ENCODE measurements at places on chromosomes 11 and 22.

- peak; percentile 87 for DNase-seq
Measured at GRCh38 chr11:22884217-22884616, 23.9 kb upstream of the CCDC179 start.

- peak; percentile 74 for DNase-seq
Measured at GRCh38 chr11:72069787-72070251, 10.5 kb downstream of the NUMA1 start.

- DNase-seq, result no peak
Measured at GRCh38 chr22:20545681-20546521, 38.5 kb downstream of the MED15 start.

DNA sequence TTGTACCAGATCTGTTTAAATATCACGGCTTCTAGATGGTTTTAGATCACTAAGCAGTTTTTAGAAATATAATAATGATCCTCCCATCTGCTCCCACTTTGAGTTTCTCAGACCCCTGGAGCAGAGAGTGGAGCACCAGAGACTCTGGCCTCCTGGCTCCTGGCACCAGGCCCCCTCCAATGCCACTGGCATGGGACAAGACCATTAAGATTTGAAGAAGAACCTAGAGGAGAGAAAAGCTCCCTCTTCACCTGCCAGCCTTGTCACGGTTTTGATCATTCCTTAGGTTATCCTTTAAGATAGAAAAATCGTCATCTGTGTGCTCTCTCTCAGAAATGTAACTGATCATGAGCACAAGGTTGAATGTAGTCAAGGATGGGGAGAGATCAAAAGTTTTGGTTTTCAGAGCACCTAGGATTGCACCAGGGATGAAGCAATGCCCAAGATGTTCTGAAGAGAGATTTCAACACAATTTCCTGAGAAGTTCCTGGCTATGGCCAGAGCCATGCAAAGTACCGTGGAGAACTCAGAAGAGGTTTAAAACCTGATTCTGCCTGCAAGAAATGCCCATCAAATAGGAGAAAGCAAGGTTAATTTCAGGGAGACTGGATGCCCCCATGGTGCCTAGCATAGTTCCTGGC is 22.2 kb downstream of the IL10RA start:
- no peak for DNase-seq

- DNase-seq, result no peak
Measured at GRCh38 chr11:3161720-3162409, 3.2 kb downstream of the OSBPL5 start.

DNA sequence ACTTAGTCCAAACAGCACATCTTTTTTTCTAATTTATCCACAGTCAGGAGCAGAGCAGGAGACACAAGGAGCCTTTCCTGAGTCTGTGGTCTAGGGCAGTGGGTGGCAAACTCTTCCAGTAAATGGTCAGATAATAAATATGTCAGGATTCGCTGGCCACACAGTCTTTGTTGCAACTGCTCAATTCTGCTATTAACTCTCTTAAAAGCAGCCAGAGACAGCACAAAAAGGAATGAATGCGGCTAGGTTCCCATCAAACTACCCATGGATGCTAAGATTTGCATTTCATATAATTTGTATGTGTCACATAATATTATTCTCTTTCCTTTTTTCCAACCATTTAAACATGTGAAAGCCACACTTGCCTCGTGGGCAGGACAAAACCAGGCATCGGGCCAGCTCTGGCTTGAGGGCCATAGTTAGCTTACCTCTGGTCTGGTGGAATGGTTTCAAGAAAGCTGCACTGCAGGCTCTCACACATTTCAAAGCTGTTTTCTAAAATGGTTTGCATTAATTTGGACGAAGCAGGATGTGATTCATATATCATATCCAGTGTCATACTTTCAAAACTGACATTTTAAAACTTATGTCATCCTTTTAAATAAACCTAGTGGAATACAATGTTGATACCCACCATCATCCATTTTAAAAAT is 64.7 kb upstream of the CD5 start:
- peak; percentile 67 for DNase-seq

- DNase-seq, result no peak
Measured at GRCh38 chr11:44624761-44625221, 59.3 kb downstream of the CD82 start.

GRCh38 chr11:81165164-81165563 is 1568.5 kb downstream of the FAM181B start:
- no peak for DNase-seq

GRCh38 chr22:29224121-29224858 is 18.6 kb downstream of the EMID1 start:
- DNase-seq, result peak; percentile 78

DNA sequence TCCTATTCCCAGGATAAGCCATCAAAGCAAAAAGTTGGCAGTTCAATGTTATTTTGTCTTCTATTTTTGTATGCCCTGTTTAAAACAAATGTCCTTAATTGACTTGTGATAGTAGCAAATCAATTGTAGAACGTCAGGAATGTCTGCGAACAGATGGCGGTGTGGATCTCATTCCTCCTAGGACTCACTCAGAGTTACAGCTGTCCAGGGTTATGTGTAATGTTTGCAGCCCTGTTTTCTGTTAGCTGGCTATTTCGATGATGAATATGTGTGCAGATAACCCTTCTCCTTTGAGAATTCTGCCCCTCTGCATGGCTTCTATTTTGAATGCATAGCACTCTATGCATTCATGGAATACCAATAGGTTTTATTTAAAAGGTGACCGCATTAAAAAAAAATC is 1248.0 kb upstream of the CNTN5 start:
- DNase-seq, result peak; percentile 4

GRCh38 chr11:2549876-2550605 is 105.2 kb downstream of the KCNQ1 start:
- no peak for DNase-seq

- no peak for DNase-seq
Measured at GRCh38 chr11:61529537-61530225, 21.1 kb downstream of the LRRC10B start.

GRCh38 chr22:37819105-37819433 is 4.1 kb upstream of the GALR3 start:
- DNase-seq, result no peak
